ENCODE measurements at places on chromosomes 13 and 19. TPM values are rescaled to one million over a fixed set of nuclear protein-coding genes. Genes with fewer than 3 reads are reported as not detected.

DNA sequence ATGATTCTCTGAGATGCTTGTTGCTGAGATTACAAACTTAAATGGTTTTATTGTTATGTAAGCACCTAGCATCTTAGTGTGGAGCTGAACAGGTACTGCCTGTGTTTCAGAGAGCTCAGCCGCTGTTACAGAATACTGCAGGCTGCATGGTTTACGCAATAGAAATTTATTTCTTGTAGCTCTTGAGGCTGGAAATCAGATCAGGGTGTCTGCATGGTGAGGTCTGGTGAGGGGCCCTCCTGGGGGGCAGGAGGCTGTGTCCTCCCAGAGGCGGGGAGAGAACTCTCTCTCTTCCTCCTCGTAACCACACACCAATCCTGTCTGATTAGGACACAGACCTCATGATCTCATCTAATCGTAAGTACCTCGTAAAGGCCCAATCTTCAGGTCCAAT is 13.1 kb downstream of the ATP11A start:
- H3K4me3 ChIP-seq = peak overlapping the region; percentile 72
- no peaks in the 10 kb centered on the region for H3K36me3 ChIP-seq
- H3K27me3 ChIP-seq = peaks cover 5% of the 10 kb centered on the region
- no peak for DNase-seq
- H3K4me1 ChIP-seq = peaks cover 48% of the 10 kb centered on the region
- H3K27ac ChIP-seq = peak overlapping the region; percentile 75

- peak overlapping the region; percentile 63 for H3K4me3 ChIP-seq
- peaks cover 5% of the 10 kb centered on the region for H3K27me3 ChIP-seq
- no peak for DNase-seq
- peaks cover 7% of the 10 kb centered on the region for H3K36me3 ChIP-seq
Observed at GRCh38 chr13:23636360-23636759, 66.1 kb downstream of the TNFRSF19 start.

GRCh38 chr19:46954502-46954992 is 65.1 kb upstream of the NPAS1 start:
- H3K4me3 ChIP-seq = peak overlapping the region; percentile 67
- DNase-seq = no peak
- H3K36me3 ChIP-seq = peaks cover 5% of the 10 kb centered on the region
- peaks cover 3% of the 10 kb centered on the region for H3K27me3 ChIP-seq

GSX1 gene
- total RNA-seq = not detected

GPC5 gene
- total RNA-seq = 10.2 TPM

EFNB2 gene
- 51.1 TPM for total RNA-seq

CHAMP1 gene
- 29.5 TPM for total RNA-seq

EXOC3L2 gene
- total RNA-seq = not detected

Measured in glutamatergic neuron (in vitro differentiated cells).